ENCODE measurements at places on chromosomes 7 and 10.

DNA sequence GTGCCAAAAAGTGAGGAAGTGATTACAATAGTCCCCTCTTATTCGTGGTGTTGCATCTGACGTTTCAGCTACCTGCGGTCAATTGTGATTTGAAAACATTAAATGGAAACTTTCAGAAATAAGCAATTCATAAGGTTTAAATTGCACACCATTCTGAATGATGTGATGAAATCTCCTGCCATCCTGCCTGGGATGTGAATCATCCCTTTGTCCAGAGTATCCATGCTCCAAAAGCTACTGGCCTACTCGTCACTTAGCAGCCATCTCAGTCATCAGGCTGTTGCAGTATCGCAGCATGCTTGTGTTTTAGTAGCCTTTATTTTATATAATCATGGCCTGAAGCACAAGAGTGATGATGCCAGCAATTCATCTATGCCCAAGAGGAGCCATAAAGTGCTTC is 97.7 kb upstream of the CDCA7L start:
- DNase-seq, result no peak

DNA sequence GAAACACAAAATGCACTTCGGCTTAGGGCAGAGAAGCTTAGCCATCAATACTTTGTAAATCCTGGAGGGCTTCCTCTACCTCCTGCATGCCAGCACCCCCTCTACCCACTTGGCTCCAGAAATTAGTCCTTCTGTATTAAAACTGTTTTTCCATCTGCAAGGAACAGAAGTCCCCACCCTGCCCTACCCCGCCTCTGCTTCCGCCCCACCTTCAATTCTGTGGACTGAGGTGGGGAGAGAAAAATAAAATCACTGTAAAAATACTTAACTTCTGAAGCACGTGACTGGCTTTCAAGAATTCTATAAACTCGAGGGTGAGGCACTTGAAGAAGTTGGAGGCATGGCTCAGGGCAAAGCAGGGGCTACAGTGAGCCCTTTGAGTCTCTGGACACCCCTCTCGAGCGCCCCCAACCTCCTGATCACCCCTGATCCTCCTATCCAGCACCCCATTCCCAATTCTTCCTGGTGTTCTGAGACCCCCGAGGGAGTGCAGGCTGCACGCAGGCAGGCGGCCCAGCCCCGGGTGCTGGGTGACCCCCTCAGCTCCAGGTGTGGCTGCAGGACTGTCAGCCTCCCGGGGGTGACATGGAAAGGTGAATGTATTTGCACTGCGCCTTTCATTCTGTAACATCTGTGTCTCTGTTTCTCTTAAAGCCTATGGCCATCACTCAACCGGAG is 7.3 kb upstream of the KIAA1217 start:
- DNase-seq, result no peak

- DNase-seq, result no peak
Observed at GRCh38 chr10:19616966-19617365, 199.3 kb upstream of the PLXDC2 start.

GRCh38 chr7:74329225-74329624 is 40.0 kb downstream of the CLIP2 start:
- DNase-seq, result no peak

DNA sequence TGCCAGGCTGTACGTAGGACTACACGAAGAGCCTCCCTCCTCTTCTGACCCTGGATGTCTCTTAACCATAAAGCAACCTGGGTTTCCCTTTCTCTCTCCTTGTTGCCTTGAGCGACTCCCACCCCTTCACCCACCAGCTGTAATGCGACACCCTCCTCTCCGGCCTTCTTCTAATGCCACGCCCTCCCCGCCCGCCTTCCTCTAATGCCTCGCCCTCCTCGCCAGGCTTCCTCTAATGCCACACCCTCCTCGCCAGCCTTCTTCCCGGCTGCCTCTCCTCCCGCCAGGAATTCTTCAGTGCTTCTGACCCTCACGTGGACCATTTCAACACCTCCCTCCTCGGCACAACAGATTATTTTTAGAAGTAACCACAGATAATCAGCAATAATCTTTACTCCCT is 348.5 kb upstream of the SHH start:
- DNase-seq, result no peak

GRCh38 chr7:135383525-135384175 is 126.3 kb downstream of the CNOT4 start:
- no peak for DNase-seq

- DNase-seq, result no peak
Observed at GRCh38 chr10:120421250-120421649, 35.8 kb upstream of the PLPP4 start.

GRCh38 chr7:7177044-7177517 is 5.3 kb upstream of the C1GALT1 start:
- no peak for DNase-seq
